ENCODE measurements at places on chromosomes 12 and 14.

DNA sequence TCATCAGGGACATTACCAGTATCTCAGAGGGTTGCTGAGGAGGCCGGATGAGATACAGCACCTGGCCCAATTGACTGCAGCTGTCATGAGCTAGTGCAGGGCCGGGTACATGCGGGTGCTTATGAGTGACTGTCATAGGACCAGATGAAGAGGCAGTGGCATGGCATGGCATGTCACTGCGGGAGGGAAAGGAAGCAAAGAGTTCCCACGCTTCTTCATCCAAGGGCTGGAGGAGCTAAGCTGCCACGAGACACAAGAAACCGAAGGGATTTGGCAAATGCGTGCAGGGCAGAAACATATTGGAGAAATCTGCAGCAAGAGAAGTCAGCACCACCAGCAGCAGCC is 10.7 kb upstream of the GPX2 start:
- no peak for DNase-seq

- no peak for DNase-seq
Observed at GRCh38 chr14:76806446-76806845, 6.2 kb downstream of the ANGEL1 start.

GRCh38 chr14:24052656-24053547 is 1.1 kb downstream of the CARMIL3 start:
- DNase-seq = no peak

GRCh38 chr14:78005325-78005724 is 164.8 kb upstream of the NRXN3 start:
- no peak for DNase-seq

- no peak for DNase-seq
Observed at GRCh38 chr12:13193505-13194231, 2.9 kb upstream of the EMP1 start.

DNA sequence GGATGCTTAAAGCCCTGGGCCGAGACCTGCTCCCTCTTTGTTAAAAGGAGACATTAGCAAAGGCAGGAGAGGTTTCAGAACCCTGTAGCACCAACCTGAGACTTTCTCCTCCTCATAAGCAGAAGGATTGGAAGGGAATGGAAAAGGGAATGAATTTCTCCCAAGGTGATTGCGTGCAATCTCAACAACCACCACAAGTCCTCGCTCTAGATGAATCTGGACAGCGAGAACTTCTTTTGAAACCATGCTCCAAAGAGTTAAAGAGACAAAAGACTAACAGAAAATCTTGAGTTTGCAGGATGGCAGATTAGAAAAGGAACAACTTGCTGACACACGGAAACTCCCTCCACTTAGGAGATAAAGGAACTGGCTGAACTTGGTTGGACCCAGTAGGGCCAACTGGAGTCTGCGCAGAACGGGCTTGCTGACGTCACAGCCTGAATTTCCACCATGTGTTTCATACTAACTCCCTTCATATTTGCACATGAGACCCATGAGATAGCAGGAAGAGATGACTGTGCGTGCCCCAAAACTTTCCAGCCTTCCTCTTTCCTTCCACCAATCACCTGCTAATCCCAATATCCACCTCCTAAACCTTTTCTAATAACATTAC is 137.0 kb downstream of the PTPN11 start:
- DNase-seq = no peak

- DNase-seq = no peak
Observed at GRCh38 chr14:85934123-85934885, 404.4 kb downstream of the FLRT2 start.

- no peak for DNase-seq
Observed at GRCh38 chr14:85198001-85198400, 331.9 kb upstream of the FLRT2 start.

GRCh38 chr14:74557691-74558090 is 54.3 kb downstream of the LTBP2 start:
- DNase-seq = no peak

DNA sequence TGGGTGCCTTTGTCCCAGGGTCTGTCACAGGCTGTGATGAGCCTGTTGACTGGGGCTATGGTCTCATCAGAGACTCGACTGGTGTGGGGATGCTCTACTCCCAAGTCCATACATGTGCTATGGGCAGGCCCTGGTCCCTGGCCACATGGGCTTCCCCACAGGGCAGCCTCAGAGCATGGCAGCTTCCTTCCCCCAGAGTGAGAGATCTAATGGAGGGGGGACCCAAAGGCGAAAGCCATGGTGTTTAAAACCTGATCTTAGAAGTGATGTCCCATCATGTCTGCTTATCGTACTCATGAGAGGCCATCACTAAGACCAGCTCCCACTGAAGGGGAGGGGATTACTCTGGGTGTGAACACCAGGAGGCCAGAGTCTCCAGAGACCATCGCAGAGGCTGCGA is 279.0 kb upstream of the RTL1 start:
- no peak for DNase-seq

DNA sequence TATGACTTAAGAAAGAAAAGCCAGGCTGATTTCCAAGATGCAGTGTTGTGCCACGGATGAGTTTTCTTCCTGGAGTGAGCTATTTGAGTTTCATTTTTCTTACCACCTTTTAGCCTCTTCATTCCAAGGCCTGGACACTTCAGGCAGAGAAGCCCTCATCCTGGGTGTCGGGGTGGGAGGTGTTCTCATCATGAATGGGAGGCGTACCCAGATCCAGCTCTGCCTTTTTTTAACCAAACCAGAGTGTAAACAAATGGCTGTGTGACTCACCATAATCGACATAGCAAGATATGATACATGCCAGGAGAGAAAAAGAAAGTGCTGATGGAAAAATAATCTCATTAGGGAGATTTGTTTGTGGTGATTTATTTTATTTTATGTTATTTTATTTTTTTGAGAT is 79.9 kb downstream of the ARF6 start:
- DNase-seq = no peak

- no peak for DNase-seq
Observed at GRCh38 chr14:69289811-69290520, 30.0 kb downstream of the GALNT16 start.

- no peak for DNase-seq
Observed at GRCh38 chr12:5391653-5392052, 40.3 kb upstream of the NTF3 start.

DNA sequence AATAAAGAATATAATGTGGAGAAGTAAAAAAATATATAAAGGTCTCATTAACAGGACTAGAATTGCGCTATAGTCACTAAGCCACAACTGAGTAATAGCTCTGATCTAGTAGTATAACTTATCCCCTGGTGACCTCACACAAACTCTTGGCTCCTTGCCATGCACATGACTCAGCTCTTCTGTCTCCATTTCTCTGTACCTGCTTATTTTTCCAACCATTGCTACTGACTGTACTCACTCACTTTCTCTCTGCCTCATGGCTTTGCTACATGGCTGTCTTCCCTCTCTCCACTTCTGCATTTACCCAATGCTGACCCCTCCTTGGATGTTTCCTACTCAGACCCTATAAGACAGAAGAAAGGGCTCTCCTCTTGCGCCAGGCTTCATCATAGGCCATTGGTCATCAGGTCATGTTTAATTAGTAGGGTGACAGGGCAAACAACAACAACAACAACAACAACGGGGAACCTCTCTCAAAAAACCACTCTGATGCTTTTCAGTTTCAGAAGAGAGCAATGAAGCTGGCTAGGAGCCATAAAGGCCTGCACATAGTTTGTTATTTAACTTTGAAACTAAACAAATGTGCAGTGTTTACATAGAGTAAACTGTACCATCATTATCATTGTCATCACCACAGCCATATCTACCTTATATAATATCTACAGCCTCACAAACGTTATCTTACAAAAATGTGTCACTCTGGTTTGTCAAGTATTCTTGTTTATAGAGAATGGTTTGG is 25.6 kb upstream of the KRAS start:
- DNase-seq = no peak

DNA sequence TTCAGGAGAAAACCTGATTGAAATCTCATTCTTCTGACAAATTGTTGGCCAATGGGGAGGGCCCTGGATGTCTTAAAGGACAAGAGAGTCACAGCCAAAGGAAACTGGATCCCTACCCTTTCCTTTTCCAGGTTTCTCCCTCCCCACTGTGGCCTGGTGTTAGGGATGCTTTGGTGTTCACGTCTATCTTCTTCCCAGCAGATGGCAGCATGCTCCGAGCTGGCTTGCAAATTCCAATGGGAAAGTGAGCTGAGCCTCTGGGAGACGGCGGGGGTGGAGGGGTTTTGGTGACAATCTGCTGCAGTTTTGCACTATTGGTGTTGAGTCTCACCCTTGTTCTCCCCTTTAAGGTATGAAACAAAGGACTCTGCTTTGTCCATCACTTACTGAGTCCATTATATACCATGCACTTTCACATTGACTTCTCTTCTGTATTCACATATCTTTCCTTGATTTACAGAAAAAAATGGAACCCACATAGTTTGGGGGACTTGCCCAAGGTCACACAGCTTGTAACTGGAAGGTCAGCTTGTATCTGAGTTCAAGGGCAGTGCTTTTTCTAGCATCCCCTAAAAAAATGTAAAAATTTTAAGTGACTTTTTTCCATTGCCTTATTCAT is 39.3 kb downstream of the CCDC177 start:
- DNase-seq = peak; percentile 87

GRCh38 chr14:104973385-104974145 is 4.6 kb downstream of the AHNAK2 start:
- peak; percentile 33 for DNase-seq

DNA sequence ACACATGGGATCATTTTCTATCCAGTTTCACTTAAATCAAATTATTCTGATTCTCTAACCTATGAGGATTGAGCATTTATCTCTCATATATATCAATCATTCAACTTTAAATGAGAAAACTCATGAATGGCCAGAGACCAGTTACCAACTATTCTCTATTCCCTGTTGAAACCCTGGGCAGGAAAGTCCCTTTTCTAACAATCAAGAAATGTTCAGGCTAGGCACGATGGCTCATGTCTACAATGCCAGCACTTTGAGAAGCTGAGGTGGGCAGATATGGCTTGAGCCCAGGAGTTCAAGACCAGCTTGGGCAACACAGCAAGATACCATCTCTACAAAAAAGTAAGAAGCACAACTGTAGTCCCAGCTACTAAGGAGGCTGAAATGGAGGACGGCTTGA is 18.0 kb downstream of the FMNL3 start:
- no peak for DNase-seq

- DNase-seq = no peak
Observed at GRCh38 chr14:46054526-46054925, 597.1 kb downstream of the RPL10L start.

GRCh38 chr12:88951860-88952561 is 371.7 kb upstream of the KITLG start:
- peak; percentile 82 for DNase-seq

DNA sequence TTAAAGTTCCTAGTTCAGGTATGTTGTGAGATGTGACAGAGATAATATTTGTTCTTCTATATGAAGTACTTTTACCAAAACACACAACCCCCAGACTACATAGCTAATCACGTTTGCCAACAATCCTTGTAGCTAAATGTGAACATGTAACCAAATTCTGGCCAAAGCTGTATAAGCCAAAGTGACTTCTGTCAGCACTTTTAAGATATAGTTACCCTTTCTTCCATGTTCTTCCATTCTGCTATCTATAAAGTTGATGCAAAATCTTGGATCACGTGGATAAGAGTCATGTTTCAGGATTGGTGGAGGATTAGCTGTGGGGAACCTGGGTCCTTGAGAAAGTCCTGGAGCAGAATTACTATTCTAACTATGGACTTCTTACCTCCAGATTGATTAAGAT is 1366.6 kb downstream of the FSCB start:
- DNase-seq = no peak

GRCh38 chr12:124833693-124834122 is 30.0 kb downstream of the SCARB1 start:
- DNase-seq = peak; percentile 96

- DNase-seq = no peak
Observed at GRCh38 chr12:29041621-29042020, 107.5 kb upstream of the FAR2 start.

- peak; percentile 21 for DNase-seq
Observed at GRCh38 chr14:75675265-75675960, 14.4 kb downstream of the TTLL5 start.

- DNase-seq = no peak
Observed at GRCh38 chr14:79318371-79318770, 892.9 kb downstream of the DIO2 start.

- no peak for DNase-seq
Observed at GRCh38 chr14:100105357-100106169, 40.3 kb downstream of the EVL start.

- no peak for DNase-seq
Observed at GRCh38 chr12:109452489-109452888, 24.6 kb downstream of the KCTD10 start.

GRCh38 chr14:77691259-77691658 is 16.6 kb downstream of the ALKBH1 start:
- DNase-seq = no peak

GRCh38 chr12:127711108-127711507 is 555.9 kb upstream of the TMEM132C start:
- peak; percentile 17 for DNase-seq

DNA sequence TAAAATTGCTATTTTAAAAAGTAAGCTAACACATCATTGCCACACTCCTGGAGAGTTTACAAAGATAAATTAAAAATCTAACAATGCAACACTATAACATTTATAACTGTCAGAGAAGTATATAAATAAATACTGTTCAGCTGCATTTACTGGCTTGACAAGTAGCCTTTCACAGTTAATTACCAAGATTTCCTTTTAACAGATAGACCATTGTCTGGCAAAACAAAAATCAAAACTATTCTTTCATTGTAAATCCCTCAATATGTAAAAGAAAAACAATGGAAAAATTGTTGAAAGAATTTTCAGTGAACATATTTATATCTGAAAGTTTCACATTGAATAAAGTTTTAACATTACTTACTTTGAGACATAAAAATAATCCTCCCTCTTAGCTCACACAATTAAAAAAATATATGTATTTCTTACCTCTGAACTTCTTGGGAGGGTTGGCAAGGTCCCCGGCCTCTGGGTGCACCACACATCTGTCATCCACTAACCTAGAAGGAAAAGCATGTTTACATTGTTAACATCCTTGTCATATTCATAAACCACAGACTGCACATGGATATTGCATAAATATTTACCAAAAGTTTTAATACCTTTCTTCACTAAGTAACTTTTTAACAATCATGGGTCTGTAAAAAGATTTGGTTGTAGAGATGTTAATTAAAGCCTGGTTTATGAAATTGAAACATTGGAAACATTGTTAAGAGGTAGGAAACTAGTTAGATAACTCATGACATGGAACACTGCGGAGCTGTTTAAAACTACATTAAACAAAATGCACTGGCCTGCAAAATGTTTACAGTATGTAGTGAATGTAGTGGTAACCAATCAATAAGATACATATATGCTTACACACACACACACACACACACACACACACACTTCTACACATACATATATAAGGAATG is 43.0 kb downstream of the ITPR2 start:
- DNase-seq = no peak

DNA sequence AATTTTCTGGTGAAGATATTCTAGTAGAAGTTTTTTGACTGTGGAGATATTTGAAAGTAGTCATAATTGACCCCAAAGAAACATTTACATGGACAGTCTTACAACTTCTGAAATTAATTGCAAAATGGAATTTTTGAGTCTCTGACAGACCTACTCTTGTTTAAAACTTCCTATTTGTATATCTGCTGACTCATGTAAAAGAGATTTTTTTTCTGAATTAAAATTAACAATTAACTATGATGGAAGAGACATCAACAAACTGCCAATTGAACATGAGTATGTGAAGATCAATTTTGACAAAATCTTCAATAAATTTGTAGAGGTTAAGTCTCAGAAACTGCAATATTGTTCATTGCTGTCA is 108.5 kb upstream of the MAX start:
- no peak for DNase-seq
